ENCODE measurements at places on chromosomes 2 and 18. TPM values are rescaled to one million over a fixed set of nuclear protein-coding genes. Genes with fewer than 3 reads are reported as not detected.

- no peak for DNase-seq
These were observed 258.5 kb downstream of the RND3 start for GRCh38 chr2:150228936-150229335.

DNA sequence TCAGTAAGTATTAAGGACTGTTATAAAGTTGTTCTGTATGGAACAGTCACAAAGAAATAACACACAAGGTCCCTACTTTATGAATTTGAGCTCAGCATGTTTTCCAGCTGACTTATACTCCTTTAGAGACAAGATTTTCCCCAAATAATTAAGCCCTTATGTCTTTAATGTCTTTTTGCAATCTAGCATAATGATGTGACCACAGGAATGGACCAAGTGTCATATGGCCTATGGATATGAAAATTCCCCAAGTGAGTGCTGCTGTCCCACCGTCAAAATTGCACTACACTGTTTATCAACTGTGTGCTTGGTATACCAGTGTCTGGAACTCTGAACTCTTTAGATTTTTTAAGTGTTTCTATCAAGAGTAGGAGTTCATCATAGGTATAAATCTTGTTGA lies 369.6 kb downstream of the PID1 start:
- DNase-seq, result no peak

DNA sequence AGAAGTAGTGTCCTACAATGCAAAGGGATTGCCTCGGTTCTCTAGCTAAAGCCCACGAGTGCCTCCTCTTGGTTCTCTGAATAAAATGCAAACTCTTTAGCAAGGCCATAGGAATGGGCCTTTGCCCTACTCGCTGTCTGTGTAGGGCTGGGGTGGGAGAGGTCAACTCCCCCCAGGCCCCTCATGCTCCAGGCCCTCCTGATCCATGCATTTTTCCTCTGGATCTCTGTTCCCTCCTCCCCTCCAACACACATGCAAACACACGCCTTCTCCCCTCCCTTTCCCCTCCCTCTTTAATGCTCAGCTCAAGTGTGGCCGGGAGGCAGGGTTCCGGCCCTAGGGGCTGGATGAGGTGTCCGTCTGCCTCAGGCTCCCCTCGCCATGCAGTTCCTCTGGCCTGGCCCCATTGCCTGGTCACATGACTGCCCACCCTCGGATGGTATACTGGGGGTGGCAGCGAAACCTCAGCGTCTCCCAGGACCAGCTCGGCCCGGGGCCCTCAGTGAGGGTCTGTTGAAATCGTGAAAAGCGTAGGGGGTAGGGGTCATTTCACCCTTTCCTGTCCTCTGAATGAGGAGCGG lies 14.9 kb upstream of the KLF11 start:
- DNase-seq, result peak; percentile 37

DNA sequence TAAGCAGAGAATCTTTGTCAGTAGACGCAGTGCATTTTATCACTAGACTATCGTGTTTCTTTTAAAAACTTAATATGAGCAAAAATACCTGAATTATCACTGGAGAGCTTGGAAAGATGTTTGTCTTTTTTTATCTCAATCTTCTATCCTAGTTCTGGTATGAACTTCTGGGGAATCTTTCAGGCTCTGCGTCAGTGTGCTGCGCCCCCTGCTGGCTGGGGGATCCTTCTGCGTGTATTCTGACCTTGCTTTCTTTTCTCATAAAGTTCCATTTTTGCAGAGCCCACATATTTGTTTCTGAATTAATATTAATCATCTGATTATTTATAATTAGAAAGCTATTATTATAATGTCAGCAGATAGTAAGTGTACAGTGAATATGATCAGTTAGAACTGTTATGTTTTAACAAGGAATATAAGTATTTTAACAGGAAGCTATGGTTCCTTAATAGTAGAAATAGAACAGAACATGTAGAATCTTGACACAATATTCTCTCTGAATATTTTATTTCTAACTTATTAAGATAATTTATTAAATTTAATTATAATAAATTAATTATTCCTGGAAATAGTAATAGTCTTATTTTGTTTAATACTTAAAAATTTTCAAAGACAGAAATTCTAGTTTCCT lies 945.0 kb upstream of the CRIM1 start:
- DNase-seq, result peak; percentile 77

GRCh38 chr18:24043403-24043802 lies 28.8 kb downstream of the TTC39C start:
- no peak for DNase-seq

- DNase-seq, result no peak
These were observed 181.8 kb downstream of the AKAIN1 start for GRCh38 chr18:5015213-5015612.

GRCh38 chr2:11788461-11789124 lies 42.2 kb downstream of the LPIN1 start:
- DNase-seq, result no peak

DNA sequence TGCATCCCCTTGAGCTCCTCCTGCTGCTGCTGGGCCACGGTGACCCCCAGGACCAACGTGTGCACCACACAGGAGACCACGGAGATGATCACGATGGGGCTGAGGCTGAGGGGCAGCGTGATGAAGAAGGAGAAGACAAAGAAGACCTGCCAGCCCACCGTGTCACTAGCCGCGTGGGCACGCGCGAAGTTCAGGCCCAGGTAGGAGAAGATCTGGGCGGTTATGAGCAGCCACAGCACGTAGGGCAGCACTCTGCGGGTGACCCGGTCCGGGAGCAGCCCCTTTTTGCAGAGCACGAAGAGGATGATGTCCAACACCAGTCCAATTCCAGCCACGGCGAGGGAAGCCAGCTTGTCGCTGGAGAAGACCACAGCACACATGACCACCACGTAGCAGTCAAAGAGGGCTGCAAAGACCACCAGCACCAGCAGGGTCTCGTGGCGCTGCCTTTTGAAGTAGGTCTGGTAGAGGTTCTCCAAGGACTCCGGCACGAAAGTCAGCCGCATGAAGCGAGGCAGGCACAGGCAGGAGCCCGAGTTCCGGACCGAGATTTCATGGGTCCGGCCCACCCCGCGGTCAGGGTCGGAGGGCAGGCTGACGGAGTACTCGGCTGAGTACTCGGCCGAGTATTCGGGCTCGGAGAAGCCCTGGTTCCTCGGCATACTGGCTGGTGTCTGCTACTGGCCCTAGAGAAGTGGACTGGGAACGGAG lies 1.6 kb downstream of the ADCY3 start:
- DNase-seq, result no peak

GRCh38 chr2:209380293-209380692 lies 43.6 kb upstream of the MAP2 start:
- DNase-seq, result no peak

DNA sequence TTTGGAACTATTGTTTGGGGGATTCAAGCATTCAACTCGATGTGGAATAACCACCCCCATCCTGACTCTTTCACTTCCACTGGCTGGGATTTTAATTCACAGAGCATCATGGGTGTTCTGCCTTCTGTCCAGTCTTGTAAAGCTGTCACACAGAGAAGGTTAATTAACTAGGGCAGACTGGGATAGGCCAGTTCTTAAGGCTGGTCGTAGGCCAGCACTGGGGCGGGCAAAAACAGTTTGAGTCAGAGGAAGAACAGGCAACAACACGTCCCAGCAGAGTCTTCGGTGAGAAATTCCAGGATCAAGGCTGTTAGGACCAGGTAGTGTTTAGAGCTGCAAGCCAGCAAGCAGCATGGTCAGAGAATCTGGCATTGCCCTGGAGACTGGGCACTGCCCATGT lies 4.0 kb upstream of the RNF152 start:
- peak; percentile 93 for DNase-seq

GRCh38 chr2:143771939-143772338 lies 642.7 kb downstream of the ARHGAP15 start:
- no peak for DNase-seq

- peak; percentile 13 for DNase-seq
These were observed 23.4 kb upstream of the FAM110C start for GRCh38 chr2:69366-70344.

GRCh38 chr2:63544017-63544627 lies 44.2 kb downstream of the WDPCP start:
- peak; percentile 37 for DNase-seq

- no peak for DNase-seq
These were observed 33.2 kb downstream of the HS6ST1 start for GRCh38 chr2:128285329-128285931.

- DNase-seq, result no peak
These were observed 138.6 kb upstream of the SCN7A start for GRCh38 chr2:166632616-166633015.

DNA sequence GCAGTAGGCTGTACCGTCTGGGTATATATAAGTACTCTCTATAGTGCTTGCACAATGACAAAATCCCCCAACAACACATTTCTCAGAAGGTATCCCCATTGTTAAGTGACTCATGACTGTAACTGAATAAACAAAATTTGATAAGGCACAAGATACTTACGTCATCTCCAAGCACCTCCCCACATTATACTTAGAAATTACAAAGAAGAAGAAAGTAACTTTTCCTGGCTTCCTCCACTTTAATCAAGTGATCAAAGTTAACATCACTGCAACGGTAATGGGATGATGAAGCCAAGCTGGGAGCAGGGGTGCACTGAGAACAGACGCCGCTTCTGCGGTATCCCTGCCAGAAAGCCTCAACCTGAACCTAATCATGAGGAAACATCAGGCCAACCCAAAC lies 9.7 kb downstream of the TNS1 start:
- peak; percentile 93 for DNase-seq

- peak; percentile 69 for DNase-seq
These were observed 79.6 kb upstream of the SPOPL start for GRCh38 chr2:138421971-138422335.

FRZB gene
- 0.79 TPM for total RNA-seq

LIMS4 gene
- 47.8 TPM for total RNA-seq

ACTG2 gene
- not detected for total RNA-seq

PRSS56 gene
- not detected for total RNA-seq

DYSF gene
- 96.5 TPM for total RNA-seq

LRP1B gene
- total RNA-seq, result not detected

CFC1 gene
- not detected for total RNA-seq

SERPINB11 gene
- not detected for total RNA-seq

KCNF1 gene
- total RNA-seq, result 3.5 TPM

MOGAT1 gene
- total RNA-seq, result not detected
